ENCODE measurements at places on chromosomes 1 and 21.

GRCh38 chr1:235818632-235819136 lies 48.0 kb downstream of the LYST start:
- no peak for DNase-seq

GRCh38 chr1:1784933-1785332 lies 6.7 kb upstream of the NADK start:
- DNase-seq = no peak

DNA sequence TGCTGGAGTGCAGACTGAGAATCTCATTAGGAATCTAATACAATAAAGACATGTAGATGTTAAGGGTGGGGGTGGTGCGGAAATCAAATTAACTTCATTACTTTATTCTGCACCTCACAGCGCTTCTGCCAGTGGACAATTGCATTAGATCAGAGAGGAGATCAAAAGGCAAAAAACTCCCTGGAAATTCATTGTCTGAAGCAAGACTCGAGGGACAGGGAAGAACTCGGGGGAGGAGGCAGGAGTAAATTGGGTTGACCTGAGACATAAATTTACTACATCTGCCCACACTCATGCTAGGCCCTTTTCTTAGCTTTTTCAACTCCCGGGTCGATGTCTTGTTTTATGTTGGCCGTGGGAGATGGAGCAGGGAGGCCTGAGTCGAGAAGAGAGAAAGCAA lies 315.4 kb downstream of the SPATA17 start:
- DNase-seq = no peak

- DNase-seq = no peak
Measured at GRCh38 chr1:111045033-111045722, 81.5 kb upstream of the LRIF1 start.
